HCT116 (cell line): ENCODE measurements at places on chromosomes 13 and 19.

DNA sequence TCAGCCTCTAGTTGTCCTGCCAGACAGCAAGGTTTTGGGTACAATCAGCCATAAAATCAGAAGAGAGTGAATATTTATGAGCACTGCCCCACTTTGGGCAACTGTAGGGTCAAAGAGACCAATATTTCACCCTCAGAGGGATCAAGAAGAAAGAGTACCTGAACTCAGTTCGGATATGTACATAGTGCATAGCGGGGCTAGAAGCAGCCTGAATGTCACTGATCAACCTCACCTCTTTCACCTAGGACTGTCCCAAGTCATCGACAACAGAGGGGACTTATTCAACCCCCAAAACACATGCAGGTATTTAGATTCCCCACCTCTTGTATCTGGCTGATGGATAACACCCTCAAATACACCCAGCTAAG, 446.9 kb downstream of the COG6 start:
- no peak for DNase-seq

GRCh38 chr13:65342541-65343337, 1887.4 kb downstream of the PCDH9 start:
- no peak for DNase-seq

DNA sequence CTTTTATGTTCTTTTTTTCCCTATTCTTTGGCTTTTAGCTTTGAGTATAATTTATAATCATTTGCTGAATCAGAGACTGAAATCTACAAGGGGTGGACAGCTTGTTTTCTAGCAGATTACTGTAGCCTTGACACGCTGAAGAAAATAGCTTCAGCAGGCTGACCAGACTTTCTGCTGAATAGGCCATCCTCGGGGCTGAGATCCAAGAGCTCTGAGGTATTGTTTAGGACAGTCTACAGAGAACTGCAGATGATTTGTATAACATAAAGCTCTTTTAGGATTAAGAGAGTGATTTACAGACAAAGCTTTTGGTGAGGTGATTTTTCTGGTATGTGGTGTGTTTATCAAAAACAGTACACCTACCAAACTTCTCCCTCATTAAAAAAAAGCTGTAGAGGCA, 16.8 kb downstream of the POLR1D start:
- no peak for DNase-seq

DNA sequence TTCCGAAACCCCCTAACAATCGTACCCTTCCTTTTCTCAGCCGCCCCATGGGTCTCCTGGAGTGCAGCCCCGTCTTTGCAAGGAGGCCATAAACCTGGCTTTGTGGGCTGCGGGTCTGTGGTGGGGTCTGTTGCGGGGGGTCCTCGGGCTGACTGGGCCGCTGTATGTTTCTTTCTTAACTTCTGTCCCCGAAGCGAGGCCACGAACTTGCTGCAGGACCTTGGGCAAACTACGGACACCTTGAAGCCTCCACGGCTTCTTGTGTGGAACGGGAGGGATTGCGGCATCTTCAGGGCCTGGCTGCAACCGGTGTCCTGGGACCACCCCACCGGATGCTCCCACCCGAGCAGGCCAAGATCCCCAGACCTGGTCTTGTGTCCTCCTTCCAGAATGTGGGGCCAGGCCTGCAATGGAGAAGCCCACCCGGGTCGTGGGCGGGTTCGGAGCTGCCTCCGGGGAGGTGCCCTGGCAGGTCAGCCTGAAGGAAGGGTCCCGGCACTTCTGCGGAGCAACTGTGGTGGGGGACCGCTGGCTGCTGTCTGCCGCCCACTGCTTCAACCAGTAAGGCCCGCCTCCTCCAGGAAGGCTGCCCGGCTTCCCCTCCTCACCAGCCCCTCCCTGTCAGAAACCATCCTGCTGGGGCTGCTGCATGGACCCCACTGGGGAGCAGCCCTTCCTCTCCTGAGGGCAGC, 12.0 kb downstream of the TIMM13 start:
- DNase-seq = no peak

- no peak for DNase-seq
Observed at GRCh38 chr13:26050568-26051230, 1.1 kb downstream of the SHISA2 start.

GRCh38 chr13:47661076-47661475, 340.0 kb downstream of the SUCLA2 start:
- DNase-seq = no peak

- DNase-seq = no peak
Observed at GRCh38 chr19:18904334-18905057, 8.5 kb upstream of the CERS1 start.

DNA sequence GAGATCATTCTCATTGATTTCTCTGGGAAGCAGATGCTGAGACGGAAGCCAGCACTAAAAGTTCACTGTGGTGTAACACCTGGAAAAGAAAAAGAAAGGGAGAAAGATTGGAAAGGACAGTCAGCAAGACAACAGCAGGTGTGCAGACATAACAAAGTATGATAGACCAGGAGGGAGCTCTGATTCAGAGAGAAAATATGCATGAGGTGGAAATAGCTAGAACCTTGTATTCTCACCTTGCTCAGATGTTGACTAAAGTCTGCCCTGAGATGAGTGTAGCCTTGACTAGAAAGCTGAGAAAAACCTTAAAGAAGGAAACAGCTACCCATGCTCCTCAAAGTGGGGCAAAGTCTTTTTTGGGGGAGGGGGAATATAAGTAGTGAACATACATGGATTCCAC, 1711.8 kb downstream of the EFNB2 start:
- no peak for DNase-seq

- DNase-seq = no peak
Observed at GRCh38 chr19:5189318-5189607, 151.3 kb downstream of the PTPRS start.

GRCh38 chr19:7391218-7391670, 42.5 kb downstream of the ARHGEF18 start:
- DNase-seq = peak; percentile 96

GRCh38 chr19:6740589-6741343, 1.3 kb downstream of the TRIP10 start:
- no peak for DNase-seq

DNA sequence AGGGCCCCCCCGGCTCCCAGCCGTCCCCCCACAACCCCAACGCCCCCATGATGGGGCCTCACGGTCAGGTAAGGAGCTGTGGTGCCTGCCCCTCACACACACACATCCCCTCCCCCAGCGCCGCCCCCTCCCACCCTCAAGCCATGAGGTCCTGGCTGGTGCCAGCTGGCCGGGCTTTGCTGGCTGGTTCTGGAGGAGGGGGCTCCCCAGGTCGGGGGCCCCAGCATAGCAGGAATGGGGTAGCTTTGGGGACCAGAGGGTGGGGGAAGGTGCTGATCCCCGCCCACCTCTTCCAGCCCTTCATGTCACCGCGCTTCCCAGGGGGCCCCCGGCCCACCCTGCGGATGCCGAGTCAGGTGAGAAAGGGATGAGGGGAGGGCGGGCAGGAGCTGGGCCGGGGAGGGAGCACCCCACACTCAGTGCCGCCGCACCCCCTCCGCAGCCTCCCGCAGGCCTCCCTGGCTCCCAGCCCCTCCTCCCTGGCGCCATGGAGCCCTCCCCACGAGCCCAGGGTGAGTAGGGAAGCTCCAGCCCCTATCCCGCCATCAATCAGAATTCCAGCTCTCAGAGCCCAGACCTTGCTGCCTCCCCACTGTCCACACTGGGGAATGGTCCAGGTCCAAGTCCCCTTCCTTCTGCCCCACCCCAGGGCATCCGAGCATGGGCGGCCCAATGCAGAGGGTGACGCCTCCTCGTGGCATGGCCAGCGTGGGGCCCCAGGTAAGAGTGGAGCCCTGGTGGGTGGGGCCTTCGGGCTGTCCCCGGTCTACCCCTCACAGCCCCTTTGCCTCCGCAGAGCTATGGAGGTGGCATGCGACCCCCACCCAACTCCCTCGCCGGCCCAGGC, 6.4 kb downstream of the ISYNA1 start:
- DNase-seq = no peak

GRCh38 chr19:28322491-28322890, 890.5 kb downstream of the UQCRFS1 start:
- no peak for DNase-seq

GRCh38 chr13:51155776-51156515, 44.9 kb upstream of the C13orf42 start:
- no peak for DNase-seq

GRCh38 chr13:39284801-39285388, 246.6 kb downstream of the NHLRC3 start:
- no peak for DNase-seq

DNA sequence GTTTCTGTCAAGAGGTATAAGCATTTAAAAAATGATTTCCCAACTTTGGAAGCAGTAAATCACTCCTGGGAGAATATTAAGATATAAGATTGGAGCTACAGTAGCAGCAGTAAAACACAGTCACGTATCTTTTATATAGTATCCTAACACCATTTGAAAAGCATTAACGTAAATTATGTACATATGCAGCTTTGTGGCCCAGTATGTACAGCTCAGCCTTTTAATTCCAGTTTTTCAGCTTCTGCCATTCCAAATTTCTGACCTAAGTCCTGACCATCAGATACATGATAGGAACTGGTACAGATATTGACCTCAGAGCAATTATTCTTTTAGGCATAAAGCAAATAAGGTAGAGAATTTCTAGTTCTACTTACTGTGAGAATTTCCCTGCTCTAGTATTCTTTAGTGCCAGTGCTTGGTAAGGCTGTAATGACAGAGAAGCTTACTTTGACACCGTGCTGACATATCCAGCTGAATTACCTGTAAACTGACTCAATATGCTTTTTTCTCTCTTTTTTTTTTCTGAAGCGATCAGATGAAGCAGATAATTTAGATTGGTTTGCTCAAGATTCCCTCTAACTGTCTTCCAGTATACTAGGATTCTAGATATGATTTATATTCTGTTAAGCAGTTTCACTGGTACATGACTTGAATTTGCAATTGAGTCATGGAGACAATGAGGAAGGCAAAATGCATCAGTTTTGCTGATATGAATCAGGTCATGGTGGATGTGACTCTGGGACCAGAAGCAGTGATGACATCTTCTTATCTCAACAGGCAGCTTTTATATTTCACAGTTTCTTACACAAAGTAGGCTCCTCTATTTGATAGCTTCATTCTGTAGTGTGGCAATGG, 703.6 kb downstream of the SLITRK6 start:
- DNase-seq = no peak

DNA sequence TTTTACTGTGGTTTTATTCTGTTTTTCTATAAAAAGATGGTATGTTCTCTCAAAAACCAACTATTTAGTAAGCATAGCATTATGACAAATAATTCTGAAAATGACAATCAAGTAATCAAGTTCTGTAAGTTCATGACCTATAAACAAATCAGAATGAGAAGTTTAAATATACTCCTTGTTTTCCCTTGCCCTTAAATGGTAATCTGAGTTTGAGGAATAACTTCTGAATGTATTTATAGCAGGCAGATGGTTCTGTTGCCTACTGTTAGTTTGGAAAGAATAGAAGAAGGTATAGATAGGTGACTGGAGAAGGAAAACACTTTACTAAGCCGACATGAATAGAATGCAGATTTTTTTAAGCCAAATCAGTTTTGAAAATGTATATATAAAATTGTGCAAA, 63.9 kb downstream of the POSTN start:
- DNase-seq = no peak
